Memory B cell (primary cell): ENCODE measurements at places on chromosomes 16 and 17.

DNA sequence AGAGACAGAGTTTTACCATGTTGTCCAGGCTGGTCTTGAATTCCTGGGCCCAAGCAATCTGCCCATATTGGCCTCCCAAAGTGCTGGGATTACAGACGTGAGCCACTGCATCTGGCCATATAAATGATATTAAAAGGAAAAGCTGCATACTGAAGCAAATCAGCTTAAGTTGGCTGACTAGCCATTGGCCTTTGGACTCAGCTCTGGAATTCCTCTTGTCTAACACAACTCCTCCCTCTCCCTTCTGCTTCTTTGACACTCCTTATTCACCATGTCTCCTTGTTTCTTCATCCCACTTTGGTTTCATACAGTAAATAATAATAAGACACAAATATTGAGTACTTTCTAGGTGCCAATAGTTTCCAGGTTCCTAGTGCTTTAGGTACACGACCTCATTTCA, 7.5 kb downstream of the KRT12 start:
- no peak for DNase-seq

GRCh38 chr17:44417553-44417952, 28.1 kb upstream of the ITGA2B start:
- DNase-seq: no peak

GRCh38 chr16:2159175-2159838, 3.7 kb downstream of the TRAF7 start:
- DNase-seq: no peak

GRCh38 chr16:78909226-78909625, 691.3 kb downstream of the MAF start:
- no peak for DNase-seq

DNA sequence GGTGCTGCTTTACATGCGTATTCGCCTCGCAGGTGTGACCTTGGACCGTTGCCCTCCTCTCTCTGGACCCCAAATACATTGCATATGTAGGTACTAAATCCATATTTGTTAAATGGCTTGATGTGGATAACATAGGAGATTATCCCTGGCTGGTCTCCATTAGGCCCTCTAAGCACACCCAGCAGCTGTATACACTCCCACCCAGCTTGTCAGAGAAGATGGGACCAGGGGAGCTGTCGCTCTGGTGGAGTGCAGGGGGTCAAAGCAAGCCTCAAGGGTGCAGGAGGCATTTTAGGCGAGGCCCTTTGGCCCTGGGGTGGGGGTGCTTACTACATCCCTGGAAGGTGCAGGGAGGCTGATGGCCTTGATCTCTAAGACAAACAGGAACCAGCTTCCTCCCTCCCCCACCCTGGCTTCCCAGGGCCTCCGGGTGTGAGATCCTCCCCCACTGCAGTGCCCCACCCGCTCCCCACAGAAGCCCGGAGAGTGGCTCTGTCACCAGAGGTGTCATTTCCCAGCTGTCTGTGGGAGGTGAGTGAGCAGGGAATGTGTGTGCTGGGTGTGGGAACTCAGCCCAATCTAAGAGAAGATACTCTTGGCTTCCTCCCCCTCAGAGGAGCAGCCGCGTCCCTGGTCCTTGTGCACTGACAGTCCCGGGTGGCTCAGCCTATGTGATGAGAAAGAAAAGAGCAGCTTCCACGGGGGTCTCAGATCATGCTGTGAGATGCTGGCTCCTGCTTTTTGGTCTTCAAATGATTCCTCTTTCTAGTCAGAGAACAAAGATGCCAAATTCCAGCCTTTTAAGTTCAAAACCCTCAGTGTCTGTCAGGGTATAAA, 1.4 kb upstream of the VAMP2 start:
- peak; percentile 22 for DNase-seq

GRCh38 chr17:28693869-28694268, 17.8 kb downstream of the PROCA1 start:
- DNase-seq: no peak

- DNase-seq: no peak
Measured at GRCh38 chr16:84292011-84292410, 2.7 kb upstream of the WFDC1 start.

DNA sequence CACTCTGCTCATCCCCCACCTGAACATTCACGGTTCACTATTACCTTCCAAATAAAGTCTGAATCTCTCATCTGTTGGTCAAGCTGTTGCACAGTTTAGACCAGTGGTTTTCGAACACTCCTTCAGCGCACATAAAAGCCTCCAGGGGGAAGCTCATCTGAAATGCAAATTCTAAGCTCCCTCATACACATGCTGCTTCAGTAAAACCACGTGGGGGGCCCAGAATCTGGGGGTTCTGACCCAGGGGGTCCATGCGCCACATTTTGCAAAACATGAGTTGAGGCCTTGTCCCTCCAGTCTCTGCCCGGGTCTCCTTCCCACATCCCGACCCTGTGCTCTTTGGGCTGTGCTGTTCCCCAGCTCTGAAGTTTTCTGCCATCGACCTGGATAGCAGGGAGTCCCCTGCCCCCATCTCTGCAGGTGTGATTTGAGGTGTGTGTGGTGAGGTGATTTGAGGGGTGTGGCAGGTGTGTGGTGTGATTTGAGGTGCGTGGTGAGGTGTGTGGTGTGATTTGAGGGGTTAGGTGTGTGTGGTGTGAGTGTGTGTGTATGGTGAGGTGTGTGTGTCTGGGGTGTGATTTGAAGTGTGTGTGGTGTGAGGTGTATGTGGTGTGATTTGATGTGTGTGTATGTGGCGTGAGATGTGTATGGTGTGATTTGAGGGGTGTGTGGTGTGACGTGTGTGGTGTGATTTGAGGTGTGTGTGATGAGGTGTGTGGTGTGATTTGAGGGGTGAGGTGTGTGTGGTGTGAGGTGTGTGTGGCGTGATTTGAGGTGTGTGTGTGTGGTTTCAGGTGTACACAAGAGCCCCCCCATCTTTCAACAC, 4.8 kb upstream of the RAB37 start:
- DNase-seq: no peak

GRCh38 chr16:23962001-23962400, 126.2 kb downstream of the PRKCB start:
- DNase-seq: no peak

DNA sequence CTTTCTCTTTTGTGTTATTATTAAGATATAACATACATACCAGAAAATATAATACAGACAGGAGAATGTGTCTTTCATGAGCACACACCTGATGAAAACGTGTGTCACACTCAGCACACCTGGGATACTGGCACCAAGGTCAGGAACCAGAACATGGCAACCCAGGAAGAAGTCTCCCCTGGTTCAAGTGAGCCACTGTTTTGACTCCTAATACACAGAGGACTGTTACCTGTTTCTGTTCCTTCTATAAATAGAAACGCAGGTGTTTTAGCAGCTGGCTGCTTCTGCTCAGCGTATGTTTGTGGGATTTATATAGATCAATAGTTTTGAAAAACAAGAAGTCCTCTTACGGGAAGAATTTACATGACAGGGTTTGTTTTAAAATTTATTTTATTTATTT, 3.5 kb downstream of the SEC14L1 start:
- DNase-seq: no peak

DNA sequence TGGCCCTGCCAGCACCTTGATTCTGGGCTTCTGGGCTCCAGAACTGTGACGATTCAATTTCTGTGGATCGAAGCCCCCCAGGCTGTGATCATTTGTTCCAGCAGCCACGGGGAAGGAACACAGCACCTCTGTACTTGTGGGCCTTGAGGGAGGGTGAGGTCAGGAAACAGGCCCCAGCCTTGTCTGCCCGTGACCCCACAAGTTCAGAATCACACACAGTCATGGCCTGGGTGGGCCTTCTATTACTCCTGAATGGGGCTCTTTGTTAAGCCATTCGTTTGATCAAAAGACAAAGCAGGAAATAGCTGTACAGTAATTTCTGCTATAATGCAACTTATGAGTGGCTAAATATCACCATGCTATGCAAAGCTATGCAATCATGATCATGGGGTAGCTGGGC, 10.1 kb downstream of the ST6GALNAC2 start:
- no peak for DNase-seq

GRCh38 chr16:23163921-23164320, 14.7 kb upstream of the USP31 start:
- DNase-seq: no peak

DNA sequence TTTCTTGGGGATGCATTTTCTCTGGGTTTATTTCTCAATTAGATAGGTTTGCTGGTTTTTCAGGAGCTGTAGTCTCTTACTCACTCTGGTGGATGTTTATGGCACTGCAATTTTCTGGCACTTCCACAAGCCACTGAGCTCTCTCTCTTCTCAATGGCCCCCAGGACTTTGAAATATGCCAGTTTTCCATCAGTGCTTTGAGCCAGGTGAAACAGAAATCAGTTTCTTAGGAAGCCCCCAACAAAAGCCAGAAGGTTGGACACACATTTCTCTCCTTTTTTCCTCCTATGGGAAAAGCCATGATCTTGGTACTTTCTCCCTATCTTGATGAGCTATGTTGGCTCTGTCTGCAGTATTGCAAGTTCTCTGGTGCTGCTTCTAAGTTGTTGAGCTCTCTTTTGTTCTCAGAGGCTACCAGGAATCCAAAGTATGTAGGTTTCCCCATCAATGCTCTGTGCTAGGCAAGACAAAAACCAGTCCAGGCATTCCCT, 90.7 kb upstream of the SMIM36 start:
- DNase-seq: peak; percentile 16

DNA sequence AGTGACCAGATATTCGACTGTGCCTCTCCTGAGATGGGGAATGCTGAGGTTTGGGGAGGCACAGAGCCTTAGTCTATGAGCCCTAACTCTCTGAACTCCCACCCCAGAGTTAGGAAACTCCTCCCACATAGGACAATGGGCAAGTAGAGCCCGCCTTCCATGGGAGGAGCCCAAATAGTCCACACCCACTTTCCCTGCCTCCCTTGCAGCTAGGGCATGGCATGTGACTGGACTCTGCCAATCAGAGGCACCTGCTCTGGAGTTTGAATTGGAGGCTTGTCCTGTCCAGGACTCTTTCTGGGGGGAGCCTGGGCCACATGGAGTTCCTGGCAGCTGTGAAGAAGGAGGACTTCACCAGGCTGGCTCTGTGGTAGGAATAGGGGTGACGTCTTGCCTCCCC, 48.4 kb downstream of the SOCS1 start:
- DNase-seq: no peak

- DNase-seq: no peak
Measured at GRCh38 chr17:77750427-77751043, 208.0 kb upstream of the TNRC6C start.

DNA sequence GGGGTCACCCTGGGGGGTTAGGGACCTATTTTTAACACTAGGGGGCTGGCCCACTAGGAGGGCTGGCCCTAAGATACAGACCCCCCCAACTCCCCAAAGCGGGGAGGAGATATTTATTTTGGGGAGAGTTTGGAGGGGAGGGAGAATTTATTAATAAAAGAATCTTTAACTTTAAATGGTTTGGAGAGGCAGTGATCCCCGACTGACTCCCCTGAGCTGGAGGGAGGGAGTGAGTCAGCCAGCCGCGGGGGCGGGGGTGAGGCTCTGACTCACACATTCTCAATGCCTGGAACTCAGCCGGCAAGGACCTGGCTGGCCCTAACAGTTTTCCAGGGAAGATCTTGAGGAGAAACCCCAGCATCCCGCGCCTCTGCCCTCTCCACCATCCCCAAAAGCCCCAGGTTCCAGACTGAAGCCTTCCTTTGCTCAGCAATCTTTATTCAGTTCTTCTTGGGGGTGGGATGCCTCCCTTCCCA, 1.5 kb downstream of the HCFC1R1 start:
- DNase-seq: no peak

DNA sequence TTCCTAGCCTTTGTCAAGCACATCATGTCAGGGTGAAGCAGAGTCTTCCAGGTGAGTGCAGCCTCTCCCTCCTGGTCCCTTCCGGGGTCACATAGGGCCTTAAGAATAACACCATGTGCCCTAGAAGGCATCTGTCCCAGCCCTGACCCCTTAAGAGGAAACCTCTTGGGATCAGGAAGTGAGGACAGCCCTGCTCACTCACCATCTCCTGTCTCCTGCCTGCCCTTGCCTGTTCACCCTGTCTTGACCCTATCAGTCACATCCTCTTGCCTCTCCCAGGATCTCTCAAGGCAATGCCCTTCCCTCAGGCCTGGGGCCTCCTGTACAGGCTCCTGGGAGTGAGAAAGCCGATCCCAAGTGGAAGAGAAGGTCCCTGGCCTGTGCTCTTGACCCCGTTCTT, 13.9 kb downstream of the MYL4 start:
- no peak for DNase-seq

- no peak for DNase-seq
Measured at GRCh38 chr16:80778703-80779102, 25.7 kb downstream of the CDYL2 start.

DNA sequence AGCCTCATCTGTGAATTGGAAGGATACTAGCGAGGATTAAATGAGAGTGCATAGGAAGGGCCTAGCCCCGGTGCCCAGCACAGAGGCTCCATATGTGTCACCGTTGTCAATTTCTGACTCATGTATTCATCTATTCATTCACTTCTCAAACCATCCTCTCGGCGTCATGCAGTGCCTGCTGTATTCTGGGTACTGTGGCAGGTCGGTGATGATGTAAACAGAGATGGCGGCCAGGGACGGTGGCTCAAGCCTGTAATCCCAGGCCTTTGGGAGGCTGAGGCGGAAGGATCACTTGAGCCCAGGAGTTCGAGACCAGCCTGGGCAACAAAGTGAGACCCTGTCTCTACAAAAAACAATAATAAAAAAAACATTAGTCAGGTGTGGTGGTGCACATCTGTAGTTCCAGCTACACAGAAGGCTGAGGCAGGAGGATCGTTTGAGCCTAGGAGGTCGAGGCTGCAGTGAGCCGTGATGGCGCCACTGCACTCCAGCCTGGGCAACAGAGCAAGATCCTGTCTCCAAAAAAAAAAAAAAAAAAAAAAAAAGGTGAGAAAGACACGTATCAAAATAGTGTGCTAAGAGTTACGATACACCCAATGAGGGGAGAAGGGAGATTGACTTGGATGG, 4.3 kb upstream of the PPP1R1B start:
- DNase-seq: no peak

DNA sequence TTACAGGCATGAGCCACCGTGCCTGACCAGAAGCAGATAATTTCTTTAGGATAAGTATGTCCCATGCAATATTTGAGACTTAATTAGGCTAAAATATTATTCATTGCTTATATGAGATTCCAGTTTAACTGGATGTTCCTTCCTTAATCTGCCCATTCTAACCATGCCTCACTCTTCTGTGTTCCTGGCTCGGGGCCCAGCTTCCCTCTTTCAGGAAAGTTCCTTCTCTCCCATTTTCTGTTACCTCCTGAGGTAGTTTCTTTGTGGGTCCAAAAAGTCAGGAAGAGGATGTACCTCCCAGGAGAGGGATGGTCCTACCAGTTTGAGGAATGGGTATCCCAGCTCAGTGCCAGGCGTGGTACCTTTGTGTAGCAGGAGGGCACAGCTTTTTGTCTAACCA, 23.3 kb downstream of the UNK start:
- no peak for DNase-seq

- DNase-seq: no peak
Measured at GRCh38 chr17:38731526-38732294, 1.6 kb downstream of the CISD3 start.

DNA sequence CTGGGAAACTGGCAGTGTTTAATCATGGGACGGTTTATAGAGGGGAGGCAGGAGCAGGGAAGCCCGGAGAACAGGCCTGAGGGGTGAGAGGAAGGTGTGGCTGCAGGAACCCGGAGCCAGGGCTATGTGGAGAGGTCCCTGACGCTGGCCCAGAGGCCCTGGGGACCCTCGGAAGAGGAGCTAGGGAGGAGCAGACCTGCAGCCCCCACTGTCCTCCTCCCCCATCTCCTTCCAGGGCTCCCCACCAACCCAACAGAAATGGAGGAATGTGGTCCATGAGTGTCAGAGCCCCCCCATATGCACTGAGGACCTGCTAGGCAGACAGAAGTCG, 20.3 kb downstream of the TMEM235 start:
- DNase-seq: no peak

- DNase-seq: no peak
Measured at GRCh38 chr17:7388856-7389255, 5.5 kb downstream of the PLSCR3 start.

GRCh38 chr17:80387071-80387470, 27.9 kb upstream of the ENDOV start:
- no peak for DNase-seq
